ENCODE measurements at places on chromosomes 11 and 22. TPM values are rescaled to one million over a fixed set of nuclear protein-coding genes. Genes with fewer than 3 reads are reported as not detected.
A peak's percentile ranks its signal among the peaks of the same experiment; 100 is the strongest.

DNA sequence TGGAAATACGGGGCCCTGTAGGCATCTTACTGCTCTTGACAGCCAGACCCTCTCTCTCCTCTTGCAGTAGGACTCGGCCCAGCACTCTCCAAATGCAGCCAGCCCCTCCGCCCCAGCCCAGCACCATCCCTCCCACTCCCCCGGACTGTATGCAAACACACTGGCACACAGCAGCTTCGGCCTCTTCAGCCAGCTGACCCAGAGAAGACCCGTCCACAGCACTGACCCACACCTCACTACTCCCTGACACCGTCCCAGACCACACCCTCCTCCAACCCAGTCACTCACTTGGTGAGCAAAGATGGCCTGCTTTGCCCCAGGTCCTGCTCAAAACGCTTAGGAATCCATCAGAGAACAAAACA is 164.6 kb downstream of the IGLL1 start:
- no peak for DNase-seq

DNA sequence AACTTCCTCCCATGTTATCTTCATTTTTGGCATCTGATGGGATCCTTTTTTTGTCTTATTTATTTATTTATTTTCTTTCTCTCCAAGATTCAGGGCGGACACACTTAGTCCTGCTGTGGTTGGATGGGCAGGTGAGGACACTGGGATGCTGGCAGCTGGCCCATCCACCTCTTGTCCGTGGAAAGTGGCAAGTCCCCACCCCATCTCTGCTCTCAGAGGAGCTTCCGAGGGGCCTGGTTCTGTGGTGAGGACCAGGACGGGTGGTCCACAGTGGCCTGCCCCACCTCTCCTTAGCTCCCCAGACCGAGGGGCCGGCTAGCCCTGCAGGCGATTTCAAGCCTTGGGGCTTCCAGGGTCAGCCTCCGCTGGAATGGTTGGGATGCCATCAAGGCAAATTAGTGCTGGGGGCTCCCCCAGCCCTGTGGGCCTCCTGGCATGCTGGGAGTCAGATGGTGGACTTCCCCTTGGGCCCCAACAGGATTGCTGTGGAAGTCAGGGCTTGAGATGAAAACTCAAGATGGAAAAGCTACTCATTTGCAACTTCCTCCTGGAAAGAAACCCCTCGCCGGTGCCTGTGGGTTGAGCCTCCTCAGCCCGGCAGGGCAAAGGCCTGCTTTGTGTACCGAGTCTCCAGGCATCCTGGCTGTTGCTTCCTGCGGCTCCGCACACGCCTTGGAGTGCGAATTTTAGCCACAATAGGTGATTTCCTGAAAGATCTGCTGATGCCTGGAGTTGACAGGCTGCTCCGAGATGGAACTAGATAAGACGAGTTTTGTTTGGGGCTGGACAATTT is 31.2 kb upstream of the LINC01488 start:
- DNase-seq = no peak

DNA sequence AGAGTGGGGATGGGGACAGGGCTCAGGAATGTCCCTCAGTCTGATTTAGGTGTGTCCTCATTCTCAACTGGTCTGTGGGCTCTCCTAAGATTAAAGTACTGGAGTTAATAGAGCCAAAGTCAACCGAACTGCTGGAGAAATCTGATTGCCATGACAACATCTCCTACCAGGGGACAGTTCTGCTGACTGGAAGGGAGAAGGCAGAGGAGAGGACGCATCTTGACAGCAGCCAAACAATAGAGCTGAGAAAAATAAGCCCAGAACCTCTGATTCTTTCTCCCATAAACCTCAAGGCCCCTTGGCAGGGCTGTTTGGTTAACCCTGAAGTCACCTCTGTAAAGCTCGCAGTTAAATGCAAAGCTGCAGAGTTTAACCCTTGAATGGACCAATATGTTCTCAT is 2.8 kb downstream of the KCTD14 start:
- DNase-seq = no peak

- no peak for DNase-seq
These were observed 18.1 kb downstream of the CHST1 start for GRCh38 chr11:45647329-45647728.

Gene CASP5
- total RNA-seq = 3.9 TPM

Gene ALX4
- total RNA-seq = 0.09 TPM

Gene C22orf31
- not detected for total RNA-seq

- DNase-seq = no peak
These were observed 114.7 kb downstream of the SGSM3 start for GRCh38 chr22:40484906-40485669.

- DNase-seq = no peak
These were observed 27.5 kb upstream of the FBLN1 start for GRCh38 chr22:45475063-45475747.

GRCh38 chr11:9461760-9462134 is 935 bp downstream of the ZNF143 start:
- DNase-seq = no peak

DNA sequence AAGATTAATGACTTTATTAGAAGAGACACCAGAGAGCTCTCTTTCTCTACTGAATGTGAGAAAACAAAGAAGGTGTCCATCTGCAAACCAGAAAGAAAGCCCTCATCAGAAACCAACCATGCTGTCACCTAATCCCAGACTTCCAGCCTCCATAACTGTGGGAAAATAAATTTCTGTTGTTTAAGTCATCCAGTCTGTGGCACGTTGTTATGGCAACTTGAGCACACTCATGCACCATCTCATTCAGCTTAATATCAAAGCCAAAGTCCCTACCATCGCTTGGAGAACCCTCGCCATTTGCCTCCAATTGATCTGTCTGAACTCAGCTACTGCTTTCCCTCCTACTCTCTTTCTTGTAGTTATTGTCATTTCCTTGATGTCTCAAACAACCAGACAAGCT is 766.1 kb upstream of the ARHGAP42 start:
- no peak for DNase-seq

- no peak for DNase-seq
These were observed 1.1 kb upstream of the PELI3 start for GRCh38 chr11:66465373-66466224.

Gene SYT12
- 0.36 TPM for total RNA-seq

Gene MIOX
- total RNA-seq = not detected

DNA sequence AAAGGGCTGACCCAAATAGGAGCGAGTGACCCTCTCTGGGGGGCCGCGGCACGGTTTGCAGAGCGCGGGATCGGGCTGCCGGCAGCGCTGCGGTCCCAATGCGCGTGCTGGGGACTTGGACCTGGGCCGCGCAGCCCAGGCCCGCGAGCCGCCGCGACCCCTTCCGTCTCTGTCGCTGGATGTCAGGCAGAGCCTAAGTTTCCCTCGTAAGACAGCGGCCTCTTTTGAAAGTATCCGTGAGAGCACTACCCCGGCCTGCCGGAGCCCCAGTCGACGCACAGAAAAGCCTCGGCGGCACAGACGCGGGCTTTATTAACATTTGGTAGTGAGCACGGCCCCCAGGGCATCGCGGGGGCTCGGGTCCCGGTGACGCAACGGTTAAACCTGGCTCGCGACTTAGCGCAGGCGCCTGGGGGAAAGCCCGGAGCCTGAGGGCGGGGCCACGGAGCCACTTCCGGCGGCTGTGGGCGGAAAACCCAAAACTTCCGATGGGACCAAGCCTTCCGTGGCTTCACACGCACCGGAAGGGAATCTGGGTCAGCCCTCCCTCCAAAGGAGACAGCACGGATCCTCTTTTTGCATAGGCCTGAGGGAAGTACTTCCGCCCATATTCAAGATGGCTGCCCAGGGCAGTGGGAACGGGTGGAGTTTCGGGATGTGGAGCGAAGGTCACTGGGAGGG is 14.8 kb downstream of the BAD start:
- DNase-seq = peak; percentile 88

GRCh38 chr11:56905936-56906335 is 82.8 kb upstream of the OR5AK2 start:
- no peak for DNase-seq

Gene FAM181B
- total RNA-seq = 0.32 TPM

DNA sequence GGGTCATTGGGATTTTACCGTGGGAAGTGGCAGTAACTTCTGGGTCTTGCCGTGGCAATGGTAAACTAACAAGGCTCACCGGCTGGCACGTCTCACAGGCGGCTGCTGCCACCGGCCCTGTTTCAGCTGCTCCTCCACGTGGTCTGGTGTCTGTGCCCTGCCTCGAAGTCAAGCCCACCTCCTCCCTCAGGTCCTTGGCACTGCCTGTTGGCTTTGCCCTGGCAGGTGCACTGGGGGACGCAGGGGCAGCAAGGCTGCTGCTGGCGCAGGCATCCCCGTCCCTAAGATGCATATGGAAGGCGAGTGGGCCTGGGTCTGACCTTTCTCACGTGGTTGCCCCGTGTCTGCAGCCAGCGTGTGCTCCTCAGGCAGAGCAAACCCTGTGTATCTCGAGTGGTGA is 783.6 kb downstream of the BRD1 start:
- DNase-seq = no peak

DNA sequence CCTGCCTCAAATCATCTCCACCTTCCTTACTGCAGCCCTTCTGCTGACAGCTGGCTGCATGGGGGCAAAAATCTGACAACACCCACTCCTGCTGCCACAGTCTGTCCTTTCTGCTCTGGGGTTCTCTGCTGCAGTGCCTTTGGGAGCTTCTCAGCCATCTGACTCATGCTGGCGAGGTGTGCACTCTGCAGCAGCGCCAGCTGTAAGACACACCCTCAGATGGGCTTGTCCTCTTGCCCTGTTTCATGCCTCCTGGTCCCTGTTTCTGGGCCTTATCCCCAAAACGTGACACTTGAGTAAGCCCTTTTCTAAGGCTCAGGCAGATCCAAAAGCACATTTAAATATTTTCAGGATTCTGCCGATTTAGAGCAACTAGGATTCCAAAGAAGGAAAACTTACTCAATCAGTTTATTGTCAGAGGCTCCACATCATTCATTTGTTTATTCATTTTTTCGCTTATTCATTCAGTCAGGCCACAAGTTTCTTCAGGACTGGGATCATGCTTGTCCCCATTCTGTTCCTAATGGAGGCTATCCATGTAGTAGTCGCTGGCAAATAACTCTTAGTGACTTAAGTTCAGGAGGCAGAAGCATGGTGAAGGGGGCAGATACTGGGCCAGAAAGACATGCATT is 60.2 kb downstream of the SMIM38 start:
- DNase-seq = no peak

DNA sequence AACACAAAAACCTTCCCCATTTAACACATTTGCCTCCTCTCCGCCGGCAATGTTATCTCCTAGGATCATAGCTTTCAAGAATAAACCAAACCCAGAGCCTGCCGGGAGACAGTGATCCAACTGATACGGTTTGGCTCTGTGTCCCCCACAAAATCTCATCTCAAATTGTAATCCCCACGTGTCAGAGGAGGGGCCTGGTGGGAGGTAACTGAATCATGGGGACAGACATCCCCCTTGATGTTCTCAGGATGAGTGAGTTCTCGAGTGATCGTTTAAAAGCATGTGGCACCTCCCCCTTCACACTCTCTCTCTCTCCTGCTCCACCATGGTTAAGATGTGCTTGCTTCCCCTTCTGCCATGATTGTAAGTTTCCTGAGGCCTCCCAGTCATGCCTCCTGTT is 33.3 kb downstream of the RBFOX2 start:
- DNase-seq = no peak

DNA sequence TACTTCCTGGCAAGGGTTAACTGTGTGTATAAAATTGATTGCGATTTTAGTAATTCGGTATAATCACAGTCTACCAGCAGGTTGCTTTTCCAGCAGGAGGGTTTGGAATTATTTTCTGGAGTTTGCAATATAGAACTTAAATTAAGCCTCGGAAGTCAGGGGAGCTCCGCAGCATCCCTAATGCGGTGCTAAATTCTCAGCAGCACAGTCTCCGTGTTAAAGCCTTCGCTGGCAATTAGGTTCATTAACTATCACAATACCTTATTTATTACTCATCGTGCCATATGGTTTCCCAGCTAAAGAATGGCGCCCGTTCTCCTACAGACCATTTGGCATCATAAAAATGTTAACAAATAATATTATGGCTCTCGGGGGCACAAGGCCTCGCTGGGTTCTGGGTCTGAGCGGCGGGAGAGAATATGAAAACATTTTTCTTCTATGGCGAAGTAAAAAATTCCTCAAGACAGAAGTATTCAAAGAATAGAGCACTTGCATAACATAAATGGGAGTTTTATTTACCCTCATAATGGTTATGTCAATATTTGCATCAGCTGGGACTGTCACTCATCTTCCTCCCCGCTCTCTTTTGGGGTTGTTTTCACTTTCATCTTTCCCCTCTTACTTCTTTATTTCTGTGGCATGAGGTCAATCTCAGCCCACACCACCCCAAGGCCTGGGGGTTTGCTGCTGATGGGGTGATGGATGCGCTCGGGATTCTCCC is 28.1 kb upstream of the ZBTB16 start:
- DNase-seq = no peak

Gene KCNK4
- total RNA-seq = not detected

Gene PDE3B
- total RNA-seq = 83.7 TPM

Gene RGL4
- total RNA-seq = 6.9 TPM

- DNase-seq = no peak
These were observed 21.1 kb downstream of the SIK3 start for GRCh38 chr11:117076941-117077691.

DNA sequence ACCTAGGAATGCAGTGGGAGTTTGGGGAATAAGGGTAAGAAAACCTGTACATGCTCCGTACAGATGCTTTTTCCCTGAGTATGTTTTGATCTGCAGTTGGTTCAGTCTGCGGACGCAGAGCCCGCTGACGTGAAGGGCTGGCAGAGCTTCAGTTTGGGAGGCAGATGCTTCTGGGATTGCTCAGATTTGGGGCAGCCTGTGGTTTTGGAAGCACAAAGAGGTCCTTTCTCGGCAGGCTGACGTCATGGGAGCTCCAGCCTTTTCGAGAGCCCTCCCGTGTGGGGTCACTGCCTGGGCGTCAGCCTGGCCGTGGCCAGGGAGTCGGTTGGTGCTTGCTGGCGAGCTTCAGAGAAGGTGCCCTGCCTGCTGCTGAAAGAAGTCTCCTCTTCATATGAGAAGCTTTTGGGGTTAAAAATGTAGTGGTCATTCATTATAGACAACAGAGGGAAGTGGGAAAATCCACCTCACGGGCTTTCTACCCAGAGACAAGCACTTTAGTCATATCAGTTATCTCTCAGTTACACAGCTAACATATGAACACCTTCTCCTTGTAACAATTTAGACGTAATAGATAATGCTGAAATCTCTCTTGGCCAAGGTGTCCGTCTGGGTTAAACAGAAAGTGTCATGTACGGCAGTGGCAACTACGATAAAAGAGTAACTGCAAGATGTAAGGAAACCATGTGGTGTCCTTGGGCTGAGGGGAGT is 26.8 kb downstream of the TPCN2 start:
- DNase-seq = peak; percentile 68

- no peak for DNase-seq
These were observed 4.7 kb upstream of the HBE1 start for GRCh38 chr11:5274395-5274794.

GRCh38 chr22:28507896-28508295 is 171.7 kb downstream of the TTC28 start:
- no peak for DNase-seq

- DNase-seq = no peak
These were observed 5.6 kb downstream of the ALX4 start for GRCh38 chr11:44304091-44305025.

DNA sequence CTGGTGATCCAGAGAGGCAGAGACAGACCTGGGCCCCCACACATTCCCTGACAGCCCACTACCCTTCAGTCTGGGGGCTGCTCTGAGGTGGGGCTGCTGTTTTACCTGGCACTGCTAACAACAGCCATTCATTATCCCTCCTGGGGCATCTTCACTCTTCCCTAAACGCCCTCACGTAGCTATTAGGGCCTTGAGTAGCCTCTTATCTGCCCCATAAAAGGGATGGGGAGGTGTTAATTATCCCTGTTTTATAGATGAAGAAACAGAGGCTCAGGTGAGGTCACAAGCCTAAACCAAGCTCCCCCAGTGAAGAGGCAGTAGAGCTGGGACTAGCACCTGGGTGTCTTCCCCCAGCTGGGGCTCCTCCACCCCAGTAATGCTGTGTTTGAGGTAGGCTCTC is 79.5 kb downstream of the KIAA1671 start:
- DNase-seq = no peak

GRCh38 chr11:44970293-44970692 is 19.6 kb upstream of the TP53I11 start:
- DNase-seq = no peak
